Lower leg skin (tissue), 4 donors: ENCODE measurements at places on chromosomes 3 and 15.

DNA sequence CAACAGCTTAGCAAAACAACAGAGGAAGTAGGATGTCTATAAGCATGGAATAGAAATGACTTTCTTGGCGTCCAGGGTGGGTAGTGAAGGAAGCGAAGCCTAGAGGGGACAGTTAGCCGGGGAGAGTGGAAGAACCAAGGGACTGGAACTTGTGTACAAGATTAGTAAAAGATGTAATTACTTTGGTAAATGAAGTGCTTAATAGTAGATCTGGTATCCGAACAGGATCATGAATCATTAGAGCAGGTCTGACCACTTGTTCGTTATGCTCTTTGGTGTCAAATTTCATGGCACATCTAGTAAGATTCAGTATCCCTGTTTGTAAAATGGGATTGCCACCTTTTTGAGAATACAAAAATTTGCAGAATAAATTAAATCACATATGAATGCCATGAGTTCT, 112.5 kb upstream of the MLF1 start:
- DNase-seq, result no peak

- no peak for DNase-seq
Measured at GRCh38 chr3:143975554-143976152, 4.0 kb downstream of the DIPK2A start.

- DNase-seq, result no peak
Measured at GRCh38 chr3:72282918-72283317, 498.0 kb upstream of the PROK2 start.

DNA sequence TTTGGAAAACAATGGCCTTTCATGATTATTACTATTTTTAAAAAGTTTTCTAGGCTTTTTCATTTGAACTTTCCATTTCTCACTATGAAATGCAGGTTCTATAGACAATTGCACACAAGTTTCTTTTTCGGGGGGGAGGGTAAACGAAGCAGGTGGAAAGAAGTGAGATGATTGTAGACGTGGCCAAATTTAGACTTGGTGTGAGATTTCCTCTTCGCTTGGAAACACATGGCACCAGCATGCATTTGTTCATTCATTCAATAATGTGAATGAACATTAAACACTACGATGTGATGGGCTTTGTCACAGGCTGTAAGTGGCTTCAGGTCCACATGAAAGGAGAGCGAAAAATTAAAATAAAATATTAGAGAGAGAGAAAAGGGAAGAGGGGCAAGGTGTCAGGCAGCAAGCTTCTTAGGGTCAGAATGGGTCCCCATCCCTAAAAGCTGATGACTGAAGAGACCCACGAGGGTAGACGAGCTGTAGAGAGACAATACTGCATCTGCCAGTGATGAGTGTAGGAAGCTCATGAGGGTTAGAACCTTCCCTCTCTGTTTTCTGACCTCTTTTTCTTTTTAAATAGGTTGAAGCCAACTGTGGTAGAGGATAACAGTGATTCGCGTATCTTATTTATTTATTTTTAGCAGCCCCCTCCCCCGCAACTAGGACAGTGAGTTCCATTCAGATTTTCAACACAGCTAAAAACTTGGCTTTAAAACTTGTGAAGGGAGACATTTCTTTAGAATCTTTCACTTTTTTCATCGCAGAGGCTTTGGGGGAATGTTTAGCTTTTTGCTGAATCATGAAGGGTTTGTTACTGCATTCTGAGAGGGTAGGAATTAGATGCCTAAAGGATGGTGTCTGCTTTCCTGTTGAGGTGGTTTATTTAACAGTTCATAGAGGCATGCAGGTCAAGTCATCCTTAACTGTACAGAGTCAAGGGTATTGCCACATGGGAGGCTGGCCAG, 36.2 kb downstream of the GAP43 start:
- no peak for DNase-seq

DNA sequence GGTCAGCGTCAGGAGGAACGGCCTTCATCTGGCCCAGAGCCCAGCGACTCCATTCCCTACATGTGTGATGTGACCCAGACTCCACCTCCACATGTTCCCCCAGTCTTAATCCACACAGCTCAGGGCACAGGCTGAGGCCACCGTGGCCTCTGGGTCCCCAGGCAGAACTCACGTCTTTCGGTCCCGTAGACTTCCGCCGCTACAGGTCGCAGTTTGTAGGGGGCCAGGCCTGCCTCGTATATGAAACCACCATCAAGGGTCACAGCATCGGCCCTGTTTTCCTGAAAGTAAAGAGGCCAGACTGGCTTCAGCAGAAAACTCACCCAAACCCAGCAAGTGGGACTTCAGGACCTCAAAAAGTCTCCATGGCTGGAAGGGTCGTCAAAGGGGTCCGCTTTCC, 8.6 kb downstream of the LTF start:
- DNase-seq, result no peak

DNA sequence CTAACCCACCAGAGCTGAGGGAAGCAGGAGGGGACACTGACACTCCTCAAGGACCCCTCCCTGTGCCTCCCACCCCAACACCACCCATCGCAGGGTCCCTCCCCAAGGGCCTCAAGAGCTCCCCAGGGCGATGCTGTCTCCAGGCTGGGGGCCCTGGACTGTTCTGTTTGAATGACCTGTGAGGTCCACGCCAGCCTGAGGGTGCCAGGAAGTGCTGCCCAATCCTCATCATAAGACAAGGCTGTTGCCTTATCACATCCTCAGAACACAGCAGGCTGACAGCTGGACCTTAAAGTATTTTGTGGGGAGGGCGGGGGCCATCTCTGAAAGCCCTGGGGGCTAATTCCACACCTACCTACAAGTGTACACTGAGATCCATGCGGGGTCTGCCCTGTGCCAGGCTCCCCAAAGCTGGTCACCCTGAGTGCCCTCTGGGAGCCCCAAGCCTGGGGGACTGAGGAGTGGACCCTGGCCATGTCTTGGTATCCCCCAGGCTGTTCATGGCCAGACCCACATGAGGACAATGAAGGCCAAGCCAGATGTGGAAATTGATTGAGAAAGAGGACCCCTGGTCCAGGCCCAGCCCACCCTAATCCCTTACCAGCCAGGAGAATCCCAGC, 23.8 kb upstream of the GOLGA6C start:
- no peak for DNase-seq

DNA sequence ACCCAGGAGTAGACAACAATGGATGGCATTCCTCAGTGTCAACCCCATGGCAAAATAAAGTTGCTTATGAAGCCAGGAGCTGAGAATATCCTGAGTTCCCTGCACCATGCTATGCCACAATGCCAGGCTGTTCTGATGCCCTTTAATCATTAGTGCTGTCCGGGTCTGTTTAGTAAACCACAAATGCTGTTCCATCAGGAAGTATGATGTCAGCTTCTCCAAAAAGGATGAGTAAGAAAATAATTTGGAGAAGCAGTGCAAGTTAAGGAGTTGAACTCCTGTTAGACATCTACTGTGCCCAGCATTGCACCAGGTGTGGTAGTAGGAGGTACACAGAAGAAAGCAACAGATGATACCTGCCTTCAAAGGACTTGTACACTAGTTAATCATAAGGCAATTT, 67.9 kb upstream of the GUCA1C start:
- DNase-seq, result no peak

DNA sequence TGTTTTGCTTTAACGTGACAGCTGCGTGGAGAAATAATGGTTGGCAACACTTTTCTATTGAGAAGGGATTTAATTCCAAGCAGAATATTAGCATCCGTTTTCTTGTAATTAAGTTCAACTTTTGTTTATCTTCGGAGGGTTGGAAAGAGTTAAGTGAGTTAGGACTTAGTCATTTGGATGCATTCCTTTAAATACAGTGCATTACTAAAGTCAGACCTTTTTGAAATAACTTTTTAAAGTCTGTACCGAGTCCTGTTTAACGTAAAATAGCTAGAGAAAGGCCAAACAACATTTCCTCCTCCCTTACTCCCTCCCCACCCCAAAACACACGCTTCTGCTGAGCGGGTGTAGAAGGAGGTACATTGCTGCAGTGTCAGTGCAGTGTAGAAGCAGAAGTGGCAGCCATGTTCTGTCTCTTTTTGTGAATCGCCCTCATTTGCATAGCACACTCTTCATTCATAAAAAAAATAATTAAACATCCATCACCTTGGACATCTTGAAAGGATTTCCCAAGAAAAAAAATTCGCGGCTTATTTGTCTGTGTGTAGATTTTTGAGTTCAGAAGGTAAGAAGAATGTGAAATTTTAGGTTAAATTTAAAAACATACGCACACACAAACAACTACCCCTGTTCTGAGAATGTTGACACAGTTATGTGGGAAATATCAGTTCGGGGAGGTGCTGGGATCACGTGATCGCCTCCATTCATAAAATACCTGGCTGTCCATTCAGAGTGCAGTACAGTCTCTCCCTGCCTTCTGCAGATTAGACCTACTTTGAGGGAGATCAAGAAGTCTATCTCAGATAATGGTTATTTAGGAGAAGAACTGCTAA, 1.6 kb downstream of the SPRED1 start:
- peak; percentile 57 for DNase-seq

DNA sequence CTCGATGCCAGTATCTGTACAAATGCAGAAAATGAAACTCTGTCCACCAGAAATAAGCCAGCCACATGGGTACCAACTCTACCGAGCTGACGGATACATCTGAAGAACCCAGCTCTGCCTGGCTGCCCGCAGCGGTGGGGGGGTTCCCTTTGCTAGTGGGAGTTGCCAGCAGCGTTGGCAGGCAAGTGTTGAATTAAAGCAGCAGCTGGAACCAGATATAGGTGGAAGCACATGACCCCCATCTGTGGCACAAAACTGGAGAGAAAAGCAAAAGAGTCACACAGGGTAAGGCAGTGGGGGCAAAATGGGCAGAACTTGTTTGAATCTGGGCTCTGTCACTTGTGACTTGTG, 17.9 kb downstream of the CRYGS start:
- no peak for DNase-seq

- no peak for DNase-seq
Measured at GRCh38 chr15:86328658-86329057, 249.0 kb downstream of the AGBL1 start.

- DNase-seq, result no peak
Measured at GRCh38 chr15:58864602-58865424, 68.7 kb downstream of the SLTM start.

DNA sequence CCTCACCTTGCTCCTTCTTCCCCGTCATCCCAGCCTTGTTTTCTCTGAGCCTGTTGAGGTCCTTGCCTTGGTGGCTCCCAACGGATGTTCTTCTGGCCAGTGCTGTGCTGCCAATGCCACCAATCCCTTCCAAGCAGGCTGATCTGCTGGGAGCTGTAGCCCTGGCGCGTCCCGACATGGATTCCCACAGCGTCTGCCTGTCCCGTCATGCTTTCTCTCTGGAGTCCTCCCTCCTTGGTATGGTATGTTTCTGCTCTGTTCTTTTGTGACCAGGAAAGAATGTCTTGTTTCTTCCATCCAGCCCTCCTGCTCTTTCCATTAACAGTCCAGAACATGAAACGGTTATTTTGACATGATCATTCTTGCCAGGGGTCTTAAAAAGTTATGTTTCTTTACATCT, 10.0 kb downstream of the LIMD1 start:
- no peak for DNase-seq
